ENCODE measurements at places on chromosomes 13 and 19.
A peak's percentile ranks its signal among the peaks of the same experiment; 100 is the strongest.

- DNase-seq, result no peak
These were observed 1146.2 kb upstream of the SPRY2 start for GRCh38 chr13:81487151-81487550.

DNA sequence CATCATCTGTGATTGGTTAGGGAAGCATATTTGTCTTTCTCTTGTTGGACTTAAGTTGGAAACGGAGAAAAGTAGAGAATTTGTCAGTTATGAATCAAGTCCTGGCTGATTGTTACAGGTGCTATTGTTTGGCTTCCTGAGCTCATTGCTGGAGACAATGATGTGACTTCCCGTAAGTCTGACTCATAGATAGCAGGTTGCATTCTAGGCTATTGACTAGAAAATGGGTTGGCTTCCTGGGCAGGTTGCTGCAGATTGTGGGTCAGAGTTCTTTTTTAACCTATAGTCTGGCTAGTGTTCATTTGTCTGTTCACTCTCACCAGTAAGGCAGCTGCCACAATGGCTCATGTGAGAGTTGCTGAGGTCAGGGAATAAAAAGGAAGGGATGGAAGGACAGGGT, 101.5 kb downstream of the CCNA1 start:
- DNase-seq, result no peak

DNA sequence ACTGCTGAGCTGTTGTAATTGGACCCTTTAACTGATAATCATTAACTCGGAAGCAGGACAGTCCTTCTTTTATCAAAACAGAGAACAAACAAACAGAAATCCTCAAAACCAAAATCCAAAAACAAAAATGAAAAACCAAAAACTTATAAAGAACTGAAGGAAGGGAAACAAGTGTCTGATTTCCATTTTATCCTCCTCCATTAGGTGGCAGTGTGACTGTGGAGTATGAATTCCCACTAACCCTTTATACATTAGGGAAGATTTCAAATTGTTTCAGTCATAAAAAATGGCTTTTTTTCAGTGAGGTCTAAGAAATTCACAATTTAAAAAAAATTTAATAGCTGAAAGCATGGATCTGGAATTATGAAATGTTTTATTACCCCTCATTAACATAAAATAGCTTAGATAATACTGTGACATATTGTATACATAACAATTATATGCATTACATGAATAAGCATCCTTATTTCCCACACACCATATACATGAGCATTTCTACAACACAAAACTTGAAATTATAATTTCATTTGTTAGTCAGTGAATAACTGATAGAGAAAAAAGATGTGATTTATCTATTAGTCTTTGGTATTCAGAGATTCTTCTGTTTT, 1074.3 kb upstream of the PCDH9 start:
- no peak for DNase-seq

DNA sequence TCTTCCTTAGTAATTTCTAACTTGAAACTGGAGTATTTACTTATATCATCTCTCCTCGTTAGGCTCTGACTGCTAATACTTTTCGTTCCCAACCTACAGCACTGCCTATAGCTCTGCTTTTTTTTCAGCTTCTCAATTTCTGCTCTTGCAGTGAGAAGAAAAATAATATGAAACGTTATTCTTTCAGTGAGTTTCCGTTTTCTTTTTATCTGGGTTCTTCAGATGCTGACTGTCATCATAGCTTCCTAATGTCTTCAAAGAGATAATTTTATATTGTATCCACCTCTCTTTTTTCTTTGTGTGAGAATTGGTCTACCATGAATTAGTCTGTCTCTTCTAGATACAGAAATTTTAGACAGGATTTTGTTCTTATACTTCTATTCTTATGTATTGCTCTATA, 454.9 kb downstream of the LMO7 start:
- DNase-seq, result no peak

GRCh38 chr19:18117364-18117691, 19.8 kb downstream of the MAST3 start:
- DNase-seq, result no peak

DNA sequence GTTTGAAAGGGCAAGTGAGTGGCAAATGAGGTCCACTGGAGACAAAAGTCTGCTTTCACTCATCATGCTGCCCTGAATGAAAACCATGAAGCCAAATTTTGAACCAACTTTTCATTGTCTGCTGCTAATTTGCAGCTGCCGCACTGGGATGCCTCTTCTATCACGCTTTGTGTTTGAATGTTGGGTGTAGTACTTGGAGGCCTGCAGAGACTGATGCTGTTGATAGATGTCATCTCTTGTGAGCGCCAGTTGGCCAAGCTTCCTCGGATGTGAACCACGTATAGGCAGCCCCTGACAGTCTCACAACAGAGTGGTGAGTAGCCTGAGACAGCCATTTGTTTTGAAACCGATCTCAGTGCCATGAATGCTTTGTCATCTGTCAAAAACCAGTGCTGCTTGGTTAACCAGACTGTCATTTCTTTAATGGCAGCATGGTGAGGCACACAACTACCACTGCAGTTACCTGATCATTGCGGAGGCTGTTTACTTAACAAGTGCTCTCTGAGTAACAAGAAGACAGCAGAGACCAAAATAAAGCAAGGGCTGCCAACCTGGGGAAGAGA, 31.2 kb upstream of the SLC10A2 start:
- DNase-seq, result no peak

DNA sequence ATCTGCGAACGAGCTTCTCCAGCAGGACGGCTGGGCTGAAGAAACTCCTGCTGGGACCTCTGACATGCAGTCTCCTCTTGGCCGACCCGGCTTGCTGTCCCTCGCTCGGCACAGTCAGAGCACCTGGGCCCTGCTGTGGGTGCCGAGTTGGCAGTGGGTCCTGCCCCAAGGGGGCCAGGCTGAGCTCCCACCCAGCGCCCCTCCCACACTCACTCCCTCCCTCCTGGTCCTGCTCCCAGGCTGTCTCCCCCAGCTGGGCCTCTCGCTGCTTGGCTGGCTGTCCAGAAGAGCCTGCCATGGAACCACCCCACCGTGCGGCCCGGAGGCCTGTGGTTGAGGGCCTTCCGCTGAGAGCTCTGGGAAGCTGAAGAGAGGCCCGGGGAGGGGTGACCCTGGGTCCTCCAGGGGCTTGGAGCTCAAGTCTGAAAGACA, 6.0 kb downstream of the AKT2 start:
- DNase-seq, result no peak

DNA sequence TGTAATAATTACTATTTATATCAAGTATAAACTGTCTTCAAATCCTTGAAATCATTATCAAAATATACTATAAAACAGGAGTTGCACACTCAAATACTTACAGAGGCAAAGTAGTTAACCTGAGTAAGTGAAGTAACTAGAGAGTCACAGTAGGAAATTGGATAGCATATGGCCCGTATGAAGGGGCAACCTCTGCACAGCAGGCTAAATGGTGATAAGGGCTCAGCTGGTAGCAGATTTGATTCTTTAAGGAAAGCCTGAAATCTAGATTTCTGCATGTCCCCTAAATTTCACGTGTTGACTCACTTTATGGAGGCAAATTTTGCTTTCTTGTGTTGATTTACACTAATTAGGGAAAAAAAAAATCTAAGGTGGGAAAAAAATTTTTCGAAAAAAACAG, 46.4 kb downstream of the STOML3 start:
- DNase-seq, result no peak

GRCh38 chr13:22748866-22749577, 431.8 kb upstream of the SGCG start:
- no peak for DNase-seq

- no peak for DNase-seq
These were observed 8.8 kb upstream of the ZNF578 start for GRCh38 chr19:52444506-52444905.

GRCh38 chr13:44903574-44903985, 85.7 kb downstream of the NUFIP1 start:
- DNase-seq, result peak; percentile 22

GRCh38 chr19:17103177-17103576, 27.6 kb downstream of the MYO9B start:
- no peak for DNase-seq

- DNase-seq, result no peak
These were observed at the start of gene MAST3 for GRCh38 chr19:18097217-18097992. TSS of gene MAST3 (plus strand) at chr19:18097778. CDS start at chr19:18097793, 15 bp downstream.

GRCh38 chr13:77460195-77460594, 75.3 kb upstream of the SCEL start:
- DNase-seq, result no peak

GRCh38 chr19:10670182-10670581, 16.0 kb downstream of the ILF3 start:
- DNase-seq, result no peak

GRCh38 chr13:63305641-63306133, 1890.0 kb upstream of the PCDH20 start:
- DNase-seq, result no peak

DNA sequence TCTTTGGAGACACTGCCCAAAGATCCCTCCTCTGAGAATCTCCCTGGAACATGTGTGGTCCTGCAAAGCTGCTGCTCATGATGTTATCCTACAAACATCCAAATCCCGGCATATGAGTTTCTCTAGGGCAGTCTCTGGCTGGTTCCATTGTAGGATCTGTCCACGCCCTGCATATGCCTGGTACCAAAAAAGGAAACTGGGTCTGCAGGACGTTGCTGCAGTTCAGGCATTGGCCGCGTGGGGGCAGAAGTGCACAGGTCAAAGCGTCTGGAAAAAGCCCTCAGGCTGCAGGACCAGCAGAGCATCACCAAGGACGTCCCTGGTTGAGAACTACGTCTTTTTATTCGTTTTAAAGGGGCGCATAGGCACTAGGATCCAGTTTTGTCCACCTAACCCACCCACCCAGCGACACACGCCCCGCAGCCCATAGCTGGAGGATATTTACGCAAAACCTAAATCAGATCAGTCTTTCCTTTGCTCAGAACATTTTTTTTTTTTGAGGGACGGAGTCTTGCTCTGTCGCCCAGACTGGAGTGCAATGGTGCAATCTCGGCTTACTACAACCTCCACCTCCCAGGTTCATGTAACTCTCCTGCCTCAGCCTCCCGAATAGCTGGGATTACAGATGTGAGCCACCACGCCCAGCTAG, 12.9 kb upstream of the ZNF564 start:
- DNase-seq, result peak; percentile 65

- no peak for DNase-seq
These were observed 143.8 kb upstream of the ZNF507 start for GRCh38 chr19:32201636-32202051.

DNA sequence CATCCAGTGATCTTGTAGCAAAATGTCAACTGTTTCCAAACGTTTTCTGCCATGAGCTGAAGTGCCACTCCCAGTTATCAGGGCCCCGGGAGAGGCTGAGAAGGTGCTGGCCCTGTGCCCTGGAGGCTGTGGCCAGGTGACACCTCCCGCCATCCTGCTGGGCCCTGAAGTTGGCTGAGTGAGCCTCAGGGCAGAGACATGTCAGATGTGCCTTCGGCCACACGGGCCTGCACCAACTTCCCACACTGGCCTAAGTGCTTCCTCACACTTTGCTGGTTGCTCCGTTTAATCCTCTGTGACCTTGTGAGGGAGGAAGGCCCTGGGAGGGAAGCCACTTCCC, 4.8 kb downstream of the ADPRHL1 start:
- no peak for DNase-seq

GRCh38 chr13:22883262-22883840, 297.4 kb upstream of the SGCG start:
- DNase-seq, result no peak

GRCh38 chr19:32642771-32643170, 32.2 kb downstream of the ANKRD27 start:
- no peak for DNase-seq

- no peak for DNase-seq
These were observed 55.7 kb upstream of the C1QTNF9 start for GRCh38 chr13:24253520-24254145.

DNA sequence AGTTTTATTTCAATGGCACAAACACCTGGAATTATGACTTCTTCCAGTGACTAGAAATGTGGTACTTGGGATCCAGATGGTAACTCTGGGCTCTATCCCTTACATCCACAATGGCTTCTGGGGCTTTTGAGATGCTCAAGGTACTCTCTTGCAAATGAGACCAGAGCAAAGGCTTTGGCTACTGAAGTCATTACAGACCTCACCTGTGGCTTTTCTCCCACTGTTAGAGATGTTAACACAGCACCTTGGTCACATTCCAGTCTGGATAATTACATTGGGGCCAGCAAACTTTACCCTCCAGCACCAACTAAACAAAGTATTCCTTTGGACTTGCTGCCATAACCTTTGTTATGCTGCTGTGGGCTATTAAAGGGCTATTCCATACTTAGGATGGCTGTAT, 6.1 kb downstream of the ENOX1 start:
- DNase-seq, result no peak

- DNase-seq, result no peak
These were observed 935 bp downstream of the CRB3 start for GRCh38 chr19:6465006-6465405.

DNA sequence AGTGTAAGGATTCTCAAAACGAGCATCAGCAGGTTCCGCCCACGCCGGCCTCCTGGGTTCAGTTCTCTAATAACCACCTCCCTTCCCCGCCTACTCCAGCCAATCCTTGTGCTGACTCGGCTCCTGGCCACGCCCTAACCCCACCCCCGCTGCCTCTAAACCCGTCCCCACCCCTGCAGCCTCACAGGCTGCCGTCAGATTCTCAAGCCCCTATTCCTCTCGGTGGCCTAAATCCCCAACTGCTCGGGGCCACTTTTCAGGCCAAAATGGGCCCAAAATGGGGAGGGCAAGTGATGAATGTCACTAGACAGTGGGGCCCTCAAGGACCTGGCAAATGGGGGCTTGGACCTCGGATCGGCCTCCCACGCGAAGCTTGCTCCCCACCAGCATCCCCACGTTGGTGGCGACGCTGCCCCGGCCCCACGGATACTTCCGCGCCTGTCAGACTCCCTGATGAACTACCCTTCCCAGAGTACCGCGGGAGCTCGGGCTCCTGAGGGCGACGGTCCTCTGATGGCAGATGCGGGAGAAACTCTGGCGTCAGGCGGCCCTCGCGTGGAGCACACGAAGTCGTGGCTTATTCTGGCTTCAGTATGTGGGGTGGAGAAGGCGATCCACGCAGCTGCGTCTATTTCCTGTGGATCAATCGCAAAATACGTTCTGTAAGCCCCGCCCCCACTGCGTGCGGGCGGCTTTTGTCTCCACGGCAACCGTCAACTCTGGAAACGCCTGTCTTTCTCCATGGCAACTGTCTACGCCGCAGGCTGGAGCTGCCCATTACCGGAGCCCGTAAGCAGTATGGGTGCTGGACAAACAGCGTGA, 24.8 kb downstream of the ZNF473 start:
- peak; percentile 87 for DNase-seq

DNA sequence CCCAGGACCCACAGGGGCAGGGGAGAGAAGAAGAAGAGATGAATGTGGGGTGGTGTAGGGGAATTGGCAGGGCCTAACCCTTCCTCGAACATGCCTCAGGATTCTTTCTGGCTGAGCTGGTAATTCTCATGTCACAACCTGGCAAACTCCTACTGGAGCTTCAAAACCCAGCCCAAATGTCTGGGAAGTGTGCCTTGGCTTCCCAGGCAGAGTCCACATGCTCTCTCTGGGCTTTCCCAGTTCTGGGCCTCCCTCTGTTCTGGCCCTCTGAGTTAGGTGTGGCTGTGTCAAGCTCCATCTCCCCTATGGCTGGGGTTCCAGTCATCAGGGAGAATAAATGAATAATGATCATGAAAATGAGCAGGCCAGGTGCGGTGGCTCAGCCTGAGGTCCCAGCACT, 11.2 kb upstream of the TMEM161A start:
- DNase-seq, result no peak
